ENCODE measurements at places on chromosomes 2 and 18.

DNA sequence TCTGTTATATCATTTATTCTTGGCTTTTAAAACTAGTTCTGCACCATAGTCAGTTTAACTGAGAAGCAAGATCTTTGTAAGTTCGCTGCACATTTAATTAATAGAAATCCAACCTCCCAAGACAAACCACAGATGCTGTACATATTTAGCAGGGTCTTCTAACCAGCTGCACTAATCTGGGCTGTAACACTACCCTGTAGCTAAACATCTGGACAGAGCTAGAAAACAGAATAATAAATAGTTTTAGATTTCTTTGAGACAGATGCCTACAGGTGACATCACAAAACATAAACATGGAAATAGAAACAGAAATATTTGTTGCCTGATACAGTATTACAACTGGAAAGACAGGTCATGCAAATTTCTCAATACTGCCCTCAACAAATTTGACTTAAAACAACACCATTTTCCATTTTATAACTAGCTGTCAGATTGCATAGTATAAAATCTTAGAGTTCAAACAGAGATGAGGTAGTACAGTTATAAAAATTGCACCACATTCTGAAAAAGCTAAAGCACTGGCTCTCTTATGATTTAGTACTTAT is 315.1 kb downstream of the NR4A2 start:
- DNase-seq, result no peak

DNA sequence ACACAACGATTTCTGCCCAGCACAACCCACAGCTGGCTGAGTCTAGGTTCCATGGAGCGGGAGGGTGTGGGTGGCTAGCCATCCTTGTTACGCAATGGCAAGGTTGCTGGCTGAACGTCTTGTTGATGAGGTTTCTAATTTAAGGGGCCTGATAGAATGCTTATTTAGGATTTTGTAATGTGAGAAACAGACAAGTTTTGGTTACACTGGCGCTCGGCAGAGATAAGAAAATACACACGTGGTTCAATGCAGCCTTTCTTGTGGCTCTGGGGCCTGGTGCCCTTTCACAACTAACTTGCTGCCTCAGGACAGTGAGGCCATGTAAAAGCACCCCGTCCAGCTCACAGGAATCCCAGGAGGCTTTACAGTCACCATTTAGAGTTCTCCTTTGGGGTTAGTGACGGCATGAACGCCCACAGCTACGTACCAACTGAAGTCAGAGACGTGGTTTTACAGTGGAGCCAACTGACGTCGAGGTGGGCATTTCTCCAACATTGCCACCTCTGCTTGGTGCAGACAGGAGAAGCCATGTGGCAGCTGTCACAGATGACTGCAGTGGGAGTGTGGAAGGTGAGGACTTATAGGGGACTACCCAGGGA is 29.7 kb upstream of the PIEZO2 start:
- DNase-seq, result no peak

- DNase-seq, result no peak
Observed at GRCh38 chr18:27366151-27366550, 181.0 kb upstream of the CHST9 start.

- no peak for DNase-seq
Observed at GRCh38 chr2:127047716-127048617, 59.0 kb downstream of the BIN1 start.

DNA sequence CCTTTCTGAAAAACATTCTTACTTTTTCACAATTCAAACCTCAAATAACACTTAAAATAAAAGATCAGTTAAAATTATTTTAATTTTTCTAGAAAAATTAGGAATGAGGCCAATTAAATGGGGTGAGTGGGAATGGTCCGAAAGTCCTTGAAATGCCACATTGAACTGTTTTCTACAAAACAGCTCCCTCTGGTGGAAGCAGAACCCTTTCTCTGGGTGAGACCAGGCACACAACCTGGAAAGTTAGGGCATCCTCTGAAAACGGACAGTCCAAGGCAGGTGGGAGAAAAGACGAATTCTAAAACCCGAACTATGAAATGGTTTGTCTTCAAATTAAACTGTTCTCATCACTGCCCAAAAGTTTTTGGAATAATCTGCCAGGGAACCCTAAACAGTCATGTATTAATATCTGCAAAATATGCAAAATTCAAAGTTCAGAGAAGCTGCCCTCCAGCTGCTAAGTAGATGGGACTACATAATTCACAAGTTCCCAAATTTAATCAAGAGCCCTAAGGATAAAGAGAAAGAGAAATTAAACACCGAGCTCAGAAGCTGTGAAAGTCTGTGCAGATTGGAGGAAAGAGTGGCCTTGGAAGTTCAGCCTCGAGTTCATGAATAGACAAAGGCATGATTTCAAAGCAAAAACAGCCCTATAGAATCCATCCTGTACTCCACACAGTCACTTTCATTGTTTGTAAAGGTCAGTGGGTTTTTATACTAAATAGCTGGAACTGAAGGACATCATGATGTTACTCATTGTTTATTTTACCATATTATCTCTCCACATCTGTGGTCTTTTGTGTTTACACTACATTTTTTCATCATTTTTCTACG is 108.3 kb downstream of the PIEZO2 start:
- no peak for DNase-seq

DNA sequence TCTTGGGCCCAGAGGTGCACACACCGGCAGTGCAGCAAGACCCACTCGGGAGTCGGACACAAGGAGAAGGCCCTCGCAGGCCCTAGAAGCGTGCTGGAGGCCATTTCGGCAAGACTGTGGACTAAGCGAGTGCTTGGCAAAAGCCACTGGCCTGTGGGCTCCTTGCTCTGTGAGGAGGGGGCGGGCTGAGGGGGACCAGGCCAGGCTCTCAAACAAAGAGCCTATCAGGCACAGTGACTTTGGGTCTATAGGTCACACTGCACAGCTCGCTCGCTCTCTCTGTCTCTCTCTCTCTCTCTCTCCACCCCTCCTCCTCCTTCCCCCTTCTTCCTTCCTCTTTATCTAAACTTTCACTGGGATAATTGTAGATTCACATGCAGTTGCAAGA is 23.6 kb upstream of the ZCCHC2 start:
- no peak for DNase-seq

All from stimulated activated CD8-positive, alpha-beta memory T cell treated with anti-CD3 and anti-CD28 coated beads, Interleukin-4, amount 100 ng/mL, for 1 hour (primary cell).